ENCODE measurements at places on chromosomes 2 and 18.
A peak's percentile ranks its signal among the peaks of the same experiment; 100 is the strongest.

DNA sequence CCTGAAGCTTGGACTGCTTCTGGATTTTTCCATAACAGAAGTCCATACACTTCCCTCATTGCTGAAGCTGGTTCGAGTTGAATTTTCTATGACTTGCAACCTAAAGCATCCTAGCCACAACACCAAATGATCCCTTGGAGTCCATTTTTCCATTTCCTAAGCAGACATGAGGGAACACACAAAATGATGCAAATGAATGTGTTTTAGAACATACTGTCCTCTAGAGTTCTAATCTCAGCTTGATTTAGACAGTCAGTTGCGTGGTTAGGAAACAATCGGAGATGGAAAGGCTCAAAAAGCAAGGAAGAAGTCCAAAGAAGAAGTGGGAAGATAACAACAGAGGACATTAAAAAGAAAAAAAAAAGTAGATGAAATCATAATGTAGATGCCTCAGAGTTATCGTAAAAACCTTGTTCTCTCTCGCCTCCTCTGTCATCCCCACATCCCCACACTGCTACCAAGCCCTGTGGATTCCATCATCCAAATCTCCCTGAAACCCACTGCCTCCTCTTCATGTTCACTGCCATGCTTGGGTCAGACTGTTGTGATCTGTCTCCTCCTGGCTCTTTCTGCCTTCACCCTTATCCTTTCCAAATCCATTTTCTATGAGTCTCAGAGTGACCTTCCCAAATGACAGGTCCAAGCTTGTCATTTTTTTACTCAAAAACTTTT lies 58.4 kb downstream of the TMEM247 start:
- DNase-seq, result no peak

DNA sequence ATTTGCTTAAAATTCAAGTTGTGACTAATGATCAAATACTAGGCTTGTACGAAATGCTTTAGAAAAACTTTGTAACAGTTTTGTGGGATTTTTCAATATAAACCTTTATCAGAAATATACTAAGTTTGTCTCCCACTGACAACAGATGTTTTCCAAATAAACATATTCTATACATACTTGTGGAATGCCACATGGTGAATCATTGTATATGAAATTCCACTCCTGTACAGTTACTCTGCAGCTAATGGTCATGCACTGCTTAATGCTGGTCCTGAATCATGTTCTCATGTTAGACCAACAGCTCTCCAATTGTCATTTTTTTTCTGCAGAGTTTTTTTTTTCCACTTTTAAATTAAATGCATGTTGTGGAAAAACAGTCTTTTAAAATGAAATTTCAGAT lies 90.1 kb downstream of the DPP4 start:
- no peak for DNase-seq

GRCh38 chr2:122100346-122100745 lies 344.9 kb downstream of the TSN start:
- no peak for DNase-seq

DNA sequence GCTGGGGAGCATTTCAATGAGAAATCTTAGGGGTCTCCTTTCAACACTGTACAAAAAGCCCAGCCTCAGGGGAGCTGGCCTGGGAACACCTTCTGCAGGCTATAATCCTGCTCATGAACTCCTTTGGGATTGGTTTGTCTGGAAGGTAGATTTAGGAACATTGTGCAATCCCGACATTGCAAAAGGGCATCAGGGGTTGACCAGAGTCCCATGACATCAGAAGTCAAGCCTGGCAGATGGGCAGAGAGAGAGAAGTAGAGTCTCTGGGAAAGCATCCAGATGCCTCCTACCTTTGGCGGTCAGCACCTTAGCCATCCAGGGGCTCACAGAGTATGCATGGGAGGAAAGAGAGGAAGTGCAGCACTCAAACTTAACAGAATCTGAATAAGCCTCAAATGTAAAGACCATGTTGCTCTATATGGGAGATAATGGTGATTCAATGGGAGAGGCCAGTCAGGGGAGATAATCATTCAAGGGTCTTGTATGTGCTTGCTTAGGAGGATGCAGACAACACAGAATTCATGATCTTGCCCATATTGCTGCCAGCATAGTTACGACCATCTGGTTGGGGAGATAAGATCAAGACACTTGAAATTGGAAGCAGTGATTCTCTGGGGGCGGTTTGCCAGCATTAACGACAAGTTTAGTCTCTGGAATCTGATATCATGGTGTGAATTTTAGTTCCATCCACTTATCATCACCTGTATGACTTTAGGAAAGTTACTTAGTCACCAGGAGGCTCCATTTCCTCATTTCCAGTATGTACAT lies 58.3 kb upstream of the UPP2 start:
- no peak for DNase-seq

GRCh38 chr18:36130039-36130831 lies 536 bp downstream of the ELP2 start:
- DNase-seq, result no peak

DNA sequence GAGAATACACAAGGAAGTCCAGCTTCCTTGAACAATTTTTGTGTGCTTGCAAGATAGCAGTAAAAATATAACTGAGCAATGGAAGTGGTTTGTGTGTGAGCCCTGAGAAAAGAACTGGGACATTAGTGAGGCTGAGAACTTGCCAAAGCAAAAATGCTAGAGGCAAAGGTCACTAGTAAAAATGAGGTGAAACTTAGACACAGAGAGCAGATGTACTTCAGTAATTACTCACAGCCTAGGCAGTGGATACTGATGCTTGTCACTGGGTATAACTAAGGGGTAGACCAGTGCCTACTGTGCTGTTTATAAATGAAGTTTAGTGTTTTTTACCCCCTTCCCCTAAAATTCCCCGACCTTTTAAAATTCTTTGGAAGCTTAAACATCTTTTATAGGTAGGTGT lies 450.1 kb downstream of the LPIN1 start:
- no peak for DNase-seq

DNA sequence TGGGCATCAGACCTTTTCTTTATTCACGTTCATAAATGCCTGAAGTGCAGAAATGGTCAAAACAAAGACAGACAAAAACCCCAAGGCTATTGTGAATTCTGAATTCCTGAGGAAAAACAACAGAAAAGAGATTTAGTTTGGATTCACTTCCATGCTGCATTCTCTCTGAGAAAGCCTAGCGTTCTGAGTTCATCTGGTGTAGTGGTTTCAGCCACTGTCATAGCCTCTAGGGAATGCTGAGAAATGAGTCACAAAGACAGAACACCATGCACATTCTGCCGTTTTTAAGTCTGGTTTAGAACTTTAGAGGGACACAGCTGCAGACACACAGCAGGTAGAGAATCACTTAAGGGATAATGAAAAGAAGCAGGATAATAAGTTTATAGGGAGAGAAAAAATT lies 93.8 kb downstream of the LRP1B start:
- no peak for DNase-seq

DNA sequence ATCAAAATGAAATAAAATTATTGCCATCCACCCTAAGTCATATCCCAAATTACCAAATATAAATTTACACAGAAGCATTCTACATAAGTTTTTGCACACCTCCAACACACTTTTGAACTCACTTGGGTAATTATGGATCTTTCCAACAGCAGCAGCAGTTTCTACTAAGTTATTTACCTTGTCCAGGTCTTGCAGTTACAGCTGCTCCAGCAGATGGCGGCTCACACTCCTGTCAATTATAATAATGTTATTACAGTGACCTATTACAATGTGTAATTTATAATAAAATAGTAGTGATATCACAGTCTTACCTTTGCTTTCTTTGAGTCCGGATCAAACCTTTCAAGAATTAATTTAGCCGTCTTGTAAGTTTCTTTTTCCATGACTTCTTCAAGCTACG lies 37.9 kb downstream of the LNPK start:
- DNase-seq, result no peak

GRCh38 chr18:62716619-62717168 lies 1.4 kb downstream of the PHLPP1 start:
- no peak for DNase-seq

DNA sequence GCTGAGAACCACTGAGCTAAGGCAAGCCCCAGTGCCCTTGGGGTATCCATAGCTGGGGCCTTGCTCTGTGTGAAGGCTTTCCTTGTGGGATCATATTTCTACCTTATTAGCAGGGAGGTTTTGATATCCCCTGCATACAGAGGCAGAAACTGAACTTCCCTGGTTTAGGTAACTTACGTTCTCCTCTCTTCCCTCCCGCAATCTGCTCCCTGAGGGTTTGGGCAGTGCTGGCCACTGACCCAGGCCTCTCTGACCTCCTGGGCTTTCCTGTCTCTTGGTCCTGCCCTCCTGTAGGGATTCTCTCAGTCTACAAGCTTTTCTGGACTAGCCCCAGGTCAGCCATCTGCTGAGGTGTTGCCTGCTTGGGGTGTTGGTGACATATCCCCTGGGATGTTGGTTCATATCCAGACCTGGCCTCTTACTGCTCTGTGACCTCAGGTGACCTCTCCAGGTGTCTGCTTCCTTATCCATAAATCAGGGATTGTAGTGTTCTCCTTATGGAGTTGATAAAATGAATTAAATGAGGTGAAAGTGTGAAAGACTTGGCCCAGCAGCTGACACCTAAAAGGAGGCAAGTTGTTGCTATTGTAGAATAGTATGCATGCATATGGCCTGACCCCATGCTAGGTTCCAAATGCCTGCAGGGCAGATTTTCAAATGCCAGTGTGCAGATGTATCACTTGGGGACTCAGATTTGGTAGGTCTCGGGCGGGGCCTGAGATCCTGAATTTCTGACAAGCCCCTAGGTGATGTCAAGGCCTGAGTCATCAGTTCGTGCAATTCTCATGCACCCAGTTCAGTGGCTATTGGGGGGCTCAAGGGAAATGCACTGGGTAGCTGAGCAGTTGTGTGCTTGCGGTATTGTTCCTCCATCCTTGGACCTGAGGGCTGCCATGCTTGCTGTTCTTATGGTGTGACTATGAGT lies 106.6 kb downstream of the FHOD3 start:
- DNase-seq, result no peak

GRCh38 chr2:98086491-98087446 lies at the start of gene VWA3B:
Gene VWA3B, plus strand, starts transcription at chr2:98087167. Its CDS starts 5,926 bp downstream, at chr2:98093093.
- peak; percentile 93 for DNase-seq

- no peak for DNase-seq
Observed at GRCh38 chr2:67015681-67016080, 381.5 kb upstream of the ETAA1 start.

DNA sequence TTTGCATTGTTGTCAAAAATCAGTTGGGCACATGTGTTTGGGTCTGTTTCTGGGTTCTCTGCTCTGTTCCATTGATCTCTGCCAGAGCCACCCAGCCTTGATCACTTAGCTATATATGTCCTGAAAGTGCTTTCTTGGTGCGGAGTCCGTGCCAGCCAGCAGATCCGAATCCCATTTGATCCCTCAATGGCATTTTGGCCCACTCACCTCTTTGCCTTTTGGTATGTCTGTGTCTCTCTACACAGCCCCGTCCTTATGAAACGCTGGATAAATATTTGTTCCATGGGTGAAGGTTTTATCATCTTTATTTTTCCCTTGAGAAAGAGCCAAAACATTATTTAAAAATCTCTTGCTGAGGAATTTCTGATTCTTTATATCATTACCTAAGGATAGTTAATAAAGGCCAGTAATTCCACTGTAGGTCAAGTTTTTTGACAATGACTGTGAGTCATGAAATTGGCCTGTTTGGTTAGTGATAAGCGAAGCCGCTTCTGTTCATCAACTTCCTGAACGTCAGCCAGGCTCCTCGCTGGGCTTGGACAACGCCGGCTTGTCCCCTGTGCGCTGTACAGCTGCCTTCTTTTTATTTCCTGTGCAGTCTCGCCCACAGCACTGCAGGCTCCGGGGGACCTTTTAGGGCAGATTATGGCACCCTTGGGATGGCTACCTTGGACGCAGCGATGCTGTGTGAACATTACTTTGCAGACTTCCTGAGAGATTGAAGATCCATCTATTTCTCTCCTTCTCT lies 24.9 kb downstream of the MTCL1 start:
- no peak for DNase-seq

- DNase-seq, result no peak
Observed at GRCh38 chr2:213147538-213147937, 3.9 kb downstream of the IKZF2 start.

DNA sequence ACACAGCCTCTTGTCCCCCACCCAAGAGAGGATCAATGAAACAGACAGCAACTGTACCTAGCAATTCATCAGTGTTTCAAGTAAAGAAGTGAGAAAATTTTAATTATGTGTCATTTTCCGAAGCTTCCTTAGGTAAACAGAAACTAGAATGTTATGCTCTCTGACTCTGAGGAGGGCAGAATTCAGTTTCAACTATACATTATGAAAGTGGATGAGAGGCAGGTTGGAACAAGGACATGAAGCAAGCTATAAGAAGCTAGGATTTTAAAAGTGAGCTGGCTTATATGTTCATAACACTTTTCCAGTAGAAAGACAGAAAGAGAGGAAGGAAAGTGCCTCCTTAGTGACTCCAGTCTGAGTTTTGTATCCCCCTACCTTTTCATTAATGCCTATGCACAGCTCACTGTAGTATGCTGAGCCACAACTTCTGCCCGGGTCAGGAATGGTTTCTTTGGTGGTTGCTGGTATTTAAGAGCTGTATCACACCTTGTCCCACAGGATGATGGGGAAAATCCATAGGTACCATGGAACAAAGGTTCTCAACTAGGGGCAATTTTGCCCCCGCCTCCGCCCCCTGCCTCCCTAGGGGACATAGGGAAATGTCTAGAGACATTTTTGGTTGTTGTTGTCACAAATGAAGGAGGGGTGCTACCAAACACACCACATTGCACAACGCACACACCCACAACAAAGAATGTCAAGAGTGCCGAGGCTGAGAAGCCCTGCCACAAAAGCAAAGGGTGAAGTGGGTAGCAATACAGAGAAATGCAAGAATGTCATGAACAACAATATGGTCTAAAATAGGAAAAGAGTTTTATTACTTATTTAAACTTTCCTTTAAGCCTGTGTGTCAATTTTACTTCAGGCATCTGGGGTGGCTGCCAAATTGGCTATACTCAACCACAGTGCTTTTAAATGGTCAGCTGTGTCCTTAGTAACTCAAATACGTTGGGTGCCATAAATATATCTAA lies 161.0 kb upstream of the ZFP36L2 start:
- no peak for DNase-seq

- DNase-seq, result no peak
Observed at GRCh38 chr18:76499637-76500340, 4.7 kb upstream of the ZNF516 start.

- no peak for DNase-seq
Observed at GRCh38 chr2:75936311-75936710, 225.6 kb upstream of the GCFC2 start.
